ENCODE measurements at places on chromosomes 6 and 20.

- no peak for DNase-seq
These were observed 799 bp upstream of the SHPRH start for GRCh38 chr6:145964948-145965366.

- DNase-seq = no peak
These were observed 314.3 kb downstream of the EPHA7 start for GRCh38 chr6:93105017-93105416.

GRCh38 chr20:18279242-18279641 lies 9.1 kb upstream of the ZNF133 start:
- no peak for DNase-seq

GRCh38 chr6:4778086-4778485 lies 1.9 kb downstream of the CDYL start:
- no peak for DNase-seq

- no peak for DNase-seq
These were observed 2177.4 kb upstream of the DEFB115 start for GRCh38 chr20:29079769-29080690.

GRCh38 chr20:20386192-20386591 lies 18.3 kb downstream of the INSM1 start:
- no peak for DNase-seq
